ENCODE measurements at places on chromosomes 11 and 22.

GRCh38 chr11:77467993-77468392, 5.9 kb downstream of the PAK1 start:
- DNase-seq = no peak

DNA sequence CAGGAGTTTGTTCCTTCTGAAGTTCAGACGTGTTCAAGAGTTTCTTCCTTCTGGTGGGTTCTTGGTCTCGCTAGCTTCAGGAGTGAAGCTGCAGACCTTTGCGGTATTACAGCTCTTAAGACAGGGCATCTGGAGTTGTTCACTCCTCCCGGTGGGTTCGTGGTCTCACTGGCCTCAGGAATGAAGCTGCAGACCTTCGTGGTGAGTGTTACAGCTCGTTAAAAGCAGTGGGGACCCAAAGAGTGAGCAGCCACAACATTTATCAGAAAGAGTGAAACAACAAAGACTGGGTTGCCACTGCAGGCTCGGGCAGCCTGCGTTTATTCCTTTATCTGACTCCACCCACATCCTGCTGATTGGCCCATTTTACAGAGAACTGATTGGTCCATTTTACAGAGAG, 373.1 kb downstream of the ETS1 start:
- DNase-seq = no peak

- no peak for DNase-seq
These were observed 21.5 kb downstream of the PRRG4 start for GRCh38 chr11:32851251-32851650.

- no peak for DNase-seq
These were observed 434 bp downstream of the BANF1 start for GRCh38 chr11:66002648-66003225.

DNA sequence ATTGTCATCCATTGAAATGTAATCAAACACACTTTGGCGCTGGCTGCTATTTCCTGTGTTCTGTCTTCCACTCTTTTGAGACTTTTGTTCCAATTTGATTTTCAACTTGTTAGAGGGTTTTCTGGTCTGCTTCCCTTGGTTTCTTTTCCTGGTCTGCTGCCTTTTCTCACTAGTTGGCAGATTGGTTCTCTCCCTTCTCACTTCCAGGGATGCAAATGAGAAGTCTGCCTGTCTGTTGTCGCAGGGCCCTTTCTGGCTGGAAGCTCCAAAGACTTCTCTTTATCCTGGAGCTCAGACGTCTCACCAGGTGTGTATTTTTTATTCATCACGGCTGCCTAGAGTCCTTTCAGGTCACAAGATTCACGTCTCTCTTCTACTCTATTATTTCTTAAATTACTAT, 84.0 kb downstream of the RPS6KA4 start:
- DNase-seq = no peak

DNA sequence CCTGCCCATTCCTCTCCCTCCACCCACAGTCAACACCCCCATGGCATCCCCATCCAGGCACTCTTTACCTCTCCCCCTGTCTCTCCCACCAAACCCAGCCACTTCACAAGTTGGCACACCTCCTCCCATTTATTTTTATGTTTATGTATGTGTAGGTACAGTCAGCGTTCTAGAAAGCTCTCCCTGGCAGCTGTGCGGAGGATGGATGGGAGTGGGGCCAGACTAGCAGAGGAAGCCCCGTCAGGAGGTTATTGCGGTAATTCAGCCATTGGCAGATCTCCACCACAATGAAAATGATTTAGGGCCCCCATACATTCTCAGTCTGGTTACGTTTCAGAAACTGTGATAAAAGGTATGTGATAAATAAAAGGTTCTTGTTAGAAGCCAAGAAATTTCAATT, 51.3 kb downstream of the BTG4 start:
- no peak for DNase-seq

GRCh38 chr11:118313242-118313641, 8.7 kb downstream of the CD3E start:
- DNase-seq = no peak

Data from NCI-H345 (cell line).